ENCODE measurements at places on chromosomes 1 and 21. TPM values are rescaled to one million over a fixed set of nuclear protein-coding genes. Genes with fewer than 3 reads are reported as not detected.

Gene CD244
- not detected for total RNA-seq

Gene ATP1A2
- not detected for total RNA-seq

Gene LCE2A
- total RNA-seq, result 3.0 TPM

- peak; percentile 77 for DNase-seq
Measured at GRCh38 chr1:42214447-42214871, 49.9 kb upstream of the GUCA2A start.

DNA sequence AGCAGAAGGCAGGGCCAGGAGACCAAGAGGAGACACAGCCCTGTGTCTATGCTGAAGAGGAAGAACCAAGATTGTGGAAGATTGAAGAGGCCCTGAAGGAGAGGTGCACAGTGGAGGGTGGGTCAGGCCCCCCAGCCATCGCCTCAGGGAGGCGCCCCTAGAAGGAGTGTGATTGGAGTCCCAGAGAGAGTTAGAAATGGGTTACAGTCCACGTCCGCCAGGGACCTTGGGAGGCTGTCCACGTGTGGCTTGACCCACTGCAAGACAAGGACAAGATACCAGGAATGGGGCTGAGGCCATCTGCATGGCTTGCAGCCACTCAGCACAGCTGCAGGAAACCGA, 375.1 kb downstream of the NPHP4 start:
- no peak for DNase-seq

DNA sequence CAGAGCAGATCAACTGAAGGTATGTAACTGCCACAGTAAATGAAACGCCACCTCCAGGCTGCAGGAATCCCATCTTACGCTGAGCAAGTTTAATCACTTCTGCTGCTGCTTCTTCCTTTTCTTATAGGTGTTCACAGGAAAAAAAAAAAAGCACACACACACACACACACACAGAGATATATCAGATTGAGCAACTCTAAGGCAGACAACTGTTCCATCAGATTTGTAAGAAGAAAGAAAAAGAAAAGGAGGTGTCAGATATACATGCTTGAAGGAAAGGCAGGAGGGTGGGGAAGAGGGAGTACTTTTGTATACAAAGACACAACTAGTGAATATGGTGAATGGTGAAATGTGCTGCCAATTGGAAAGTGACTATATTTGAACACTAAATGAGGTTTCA, 28.6 kb downstream of the DSTYK start:
- DNase-seq, result no peak

GRCh38 chr1:227999056-227999930, 7.5 kb upstream of the WNT3A start:
- peak; percentile 72 for DNase-seq

DNA sequence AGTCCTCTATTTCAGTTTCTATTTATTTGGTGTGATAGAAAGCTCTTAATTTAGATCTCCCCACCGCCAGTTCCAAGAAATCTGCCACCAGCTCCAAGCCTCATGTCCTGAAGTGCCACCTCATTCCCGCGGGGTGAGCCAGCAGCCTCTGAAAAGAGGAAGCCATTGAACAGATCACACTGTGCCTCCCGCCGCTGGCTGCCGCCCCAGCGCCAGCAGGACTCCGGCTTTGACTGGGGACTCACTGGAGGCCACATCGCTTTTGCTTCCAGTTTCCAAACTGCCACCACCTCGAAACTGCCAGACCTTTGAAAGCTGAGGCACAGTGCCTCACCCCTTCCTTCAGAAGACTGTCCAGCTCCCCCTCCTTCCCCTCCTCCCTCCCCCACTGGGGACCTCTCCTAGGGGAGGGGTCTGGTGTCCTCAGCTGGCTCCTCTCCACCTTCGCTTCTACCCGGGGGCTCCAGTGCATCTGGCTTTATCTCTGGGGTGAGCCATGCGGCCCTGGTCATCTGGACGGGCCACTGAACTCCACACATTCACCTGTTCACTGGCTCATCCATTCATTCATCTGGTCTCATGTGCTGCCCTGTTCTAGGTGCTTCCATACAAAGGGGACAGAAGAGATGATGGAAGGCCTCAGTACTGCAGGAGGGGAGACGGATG, 58.9 kb downstream of the VPS26C start:
- no peak for DNase-seq

Measured in HT1080 (cell line).